Activated T-helper 17 cell treated with anti-CD3 and anti-CD28 coated beads, Interleukin-2, amount 50 U/mL, for 72 hours (primary cell): ENCODE measurements at places on chromosomes 1 and 21. TPM values are rescaled to one million over a fixed set of nuclear protein-coding genes. Genes with fewer than 3 reads are reported as not detected.

Gene FOXO6
- total RNA-seq = 0.11 TPM

DNA sequence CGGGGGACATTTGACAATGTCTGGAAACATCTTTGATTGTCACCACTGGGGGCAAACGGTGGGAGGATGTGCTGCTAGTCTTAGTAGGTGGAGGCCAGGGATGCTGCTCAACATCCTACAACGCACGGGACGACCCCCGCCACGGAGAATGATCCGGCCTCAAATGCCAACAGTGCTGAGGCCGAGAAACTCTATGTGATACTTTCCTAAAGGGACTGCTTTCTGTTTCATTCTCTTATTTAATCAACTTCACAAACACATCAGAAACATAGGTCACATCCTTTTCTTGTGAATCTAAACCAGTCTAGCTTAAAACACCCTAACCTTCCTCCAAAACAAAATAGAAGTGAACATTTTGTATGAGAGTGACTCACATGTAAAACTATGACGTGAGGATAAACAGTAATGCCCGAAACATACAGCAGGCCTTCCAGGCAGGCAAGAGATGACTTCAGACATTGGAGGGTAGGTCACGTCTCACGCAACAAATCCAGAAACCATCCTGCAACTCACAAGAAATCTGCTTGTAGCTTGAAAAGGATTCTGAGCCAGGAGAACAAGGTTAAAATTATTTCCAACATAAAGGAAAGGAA, 37.2 kb upstream of the ETS2 start:
- ATAC-seq = peak; percentile 65

GRCh38 chr1:199774433-199775089, 252.9 kb upstream of the NR5A2 start:
- no peak for ATAC-seq

DNA sequence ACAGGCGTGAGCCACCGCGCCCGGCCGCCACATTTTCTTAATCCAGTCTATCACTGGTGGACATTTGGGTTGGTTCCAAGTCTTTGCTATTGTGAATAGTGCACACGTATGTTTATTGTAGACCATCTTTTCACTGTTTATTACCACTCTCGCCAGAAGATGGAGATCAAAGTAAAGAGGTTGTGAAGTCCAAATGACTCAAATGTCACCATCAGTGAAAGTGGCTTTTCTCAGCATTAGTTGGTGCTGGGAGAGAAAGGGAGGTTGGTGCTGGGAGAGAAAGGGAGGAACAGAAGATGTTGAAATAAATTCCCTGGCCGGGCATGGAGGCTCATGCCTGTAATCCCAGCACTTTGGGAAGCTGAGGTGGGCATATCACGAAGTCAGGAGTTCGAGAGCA, 10.4 kb upstream of the UHMK1 start:
- ATAC-seq = no peak

GRCh38 chr1:33792651-33793050, 71.2 kb upstream of the HMGB4 start:
- ATAC-seq = no peak

- ATAC-seq = no peak
Measured at GRCh38 chr1:209989525-209989924, 51.5 kb downstream of the SYT14 start.

DNA sequence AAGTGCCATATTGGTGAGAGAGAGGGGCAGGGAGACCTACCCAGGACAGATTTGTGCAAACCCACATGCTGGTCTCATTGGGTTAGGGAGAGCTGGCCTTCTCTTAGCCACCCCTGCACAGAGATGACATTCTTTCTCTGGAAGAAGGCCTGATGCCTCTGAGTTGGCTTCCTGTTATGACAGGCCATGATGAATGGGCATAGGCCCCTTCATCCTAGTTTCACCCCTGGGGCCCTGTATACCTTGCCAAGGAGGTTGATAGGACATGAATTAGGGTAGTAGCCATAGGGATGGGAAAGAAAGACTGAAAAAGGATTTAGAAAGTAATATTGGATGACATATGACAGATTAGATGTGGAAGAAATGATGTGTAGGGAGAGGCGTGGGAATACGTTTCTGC, 46.6 kb downstream of the TENT5C start:
- peak; percentile 7 for ATAC-seq

GRCh38 chr1:93394514-93394913, 48.8 kb downstream of the DR1 start:
- ATAC-seq = no peak

DNA sequence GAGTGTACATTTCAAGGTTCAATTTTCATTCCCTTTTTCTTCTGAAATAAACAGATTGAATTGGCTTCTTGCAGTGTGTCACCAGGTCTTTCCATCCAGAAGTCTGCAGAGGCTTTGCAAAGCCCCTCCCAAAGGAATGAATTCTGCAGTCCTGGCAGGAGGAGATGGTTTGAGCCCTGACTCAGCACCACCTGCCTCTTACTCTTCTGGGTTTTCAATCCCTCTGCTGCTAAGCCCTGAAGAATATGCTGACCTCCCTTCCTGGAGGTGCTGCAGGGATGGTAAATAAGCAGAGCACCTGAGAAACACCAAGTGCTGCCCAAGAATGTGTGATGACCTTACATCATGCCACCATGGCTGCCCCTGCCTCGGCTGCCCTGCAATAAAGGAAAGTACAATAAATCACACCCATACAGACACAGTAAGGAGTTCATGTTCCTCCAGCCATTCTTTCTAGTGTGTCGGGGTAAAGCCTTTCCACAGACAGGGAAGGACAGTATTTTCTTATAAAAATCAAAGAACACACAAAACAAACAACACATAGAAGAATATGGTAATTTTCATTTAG, 209.2 kb downstream of the ZNF326 start:
- ATAC-seq = no peak

- ATAC-seq = no peak
Measured at GRCh38 chr1:17460219-17460618, 20.7 kb upstream of the RCC2 start.

Gene HAO2
- total RNA-seq = not detected

- ATAC-seq = peak; percentile 68
Measured at GRCh38 chr1:31985430-31985829, 28.2 kb upstream of the KHDRBS1 start.

- no peak for ATAC-seq
Measured at GRCh38 chr1:83769594-83770318, 229.2 kb downstream of the TTLL7 start.

Gene KIAA0040
- 34.8 TPM for total RNA-seq

DNA sequence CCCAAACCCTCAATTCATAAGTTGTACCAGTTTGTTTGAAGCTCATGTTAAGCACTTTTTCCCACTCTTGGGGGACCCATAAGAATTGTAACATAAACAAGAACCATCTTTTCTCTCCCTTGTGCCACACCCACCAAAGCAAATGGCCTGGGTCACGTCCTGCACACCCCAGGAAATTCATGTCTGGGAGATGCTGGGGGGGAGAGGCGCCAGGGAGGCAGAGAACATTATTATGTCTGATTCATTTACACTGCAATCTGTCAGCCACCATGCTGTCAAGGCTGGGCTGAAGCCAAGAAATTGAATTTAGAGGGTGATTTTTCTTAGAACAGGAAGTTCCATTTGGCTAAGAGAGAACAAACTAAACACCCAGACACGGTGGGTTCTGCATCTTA, 37.2 kb upstream of the IPO9 start:
- no peak for ATAC-seq

- ATAC-seq = no peak
Measured at GRCh38 chr1:231855926-231856325, 229.3 kb downstream of the DISC1 start.

- ATAC-seq = no peak
Measured at GRCh38 chr1:213982672-213983492, 4.9 kb upstream of the PROX1 start.
